ENCODE measurements at places on chromosomes 11 and 22. TPM values are rescaled to one million over a fixed set of nuclear protein-coding genes. Genes with fewer than 3 reads are reported as not detected.

RHBDD3 gene
- 14.1 TPM for total RNA-seq

DNA sequence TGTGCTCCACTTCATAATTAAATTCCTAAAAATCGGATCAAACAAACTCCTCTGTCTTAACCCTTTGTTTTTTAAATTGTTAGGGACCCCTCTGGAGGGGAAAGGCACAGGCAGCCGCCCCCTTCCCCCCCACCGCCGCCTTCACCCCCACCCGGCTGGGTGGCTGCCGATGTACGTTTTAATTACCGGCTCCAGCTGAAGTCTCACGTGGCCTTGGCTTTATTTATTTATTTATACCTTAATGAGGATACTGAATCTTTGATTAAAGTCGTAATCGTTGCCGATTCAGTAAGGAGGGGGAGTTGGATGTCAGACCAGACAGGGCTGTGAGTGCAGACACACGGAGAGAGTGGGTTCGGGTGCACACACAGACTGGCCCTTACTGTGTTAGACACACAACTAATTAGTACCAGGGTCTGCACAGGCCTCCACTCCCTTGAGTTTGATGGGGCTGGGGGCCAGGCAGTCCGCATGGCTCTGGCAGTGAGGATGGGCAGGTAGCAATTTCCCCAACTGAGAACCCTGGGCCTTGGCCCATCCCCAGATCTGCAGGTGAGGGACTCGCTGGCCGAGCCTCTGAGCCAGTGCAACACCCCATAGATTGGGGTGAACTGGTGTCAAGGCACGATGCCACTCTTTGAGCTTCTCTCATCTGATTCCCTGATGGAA, 51.3 kb upstream of the NNMT start:
- no peak for DNase-seq

DNA sequence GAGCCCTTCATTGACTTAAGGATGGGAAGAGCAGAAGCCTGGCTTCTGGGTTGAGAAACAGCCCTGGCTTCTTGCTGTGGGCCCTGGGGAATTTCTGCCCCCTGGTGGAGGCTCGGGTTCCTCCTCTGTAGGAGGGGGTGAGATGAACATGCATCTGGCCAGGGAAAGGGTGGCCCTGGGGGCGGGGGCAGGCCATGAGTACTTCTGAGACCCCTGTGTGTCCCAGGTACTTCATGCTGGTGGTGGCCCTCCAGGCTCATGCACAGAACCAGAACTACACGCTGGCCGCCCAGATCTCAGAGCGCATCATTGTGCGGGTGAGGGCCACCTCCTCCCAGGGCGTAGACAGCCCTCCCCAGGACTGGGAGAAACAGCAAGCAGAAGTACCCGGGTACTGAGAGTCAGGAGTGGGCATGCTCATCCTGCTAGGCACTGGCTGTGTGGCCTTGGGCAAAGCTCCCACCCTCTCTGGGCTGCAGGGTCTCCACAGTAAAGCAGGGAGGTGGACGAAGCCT, 15.8 kb downstream of the TMEM258 start:
- DNase-seq, result peak; percentile 62

SEPTIN5 gene
- total RNA-seq, result 14.8 TPM

GRCh38 chr22:22403771-22404170, 104.8 kb downstream of the ZNF280B start:
- DNase-seq, result no peak

TRIM48 gene
- total RNA-seq, result not detected

GRCh38 chr11:92302770-92303169, 78.2 kb downstream of the FAT3 start:
- no peak for DNase-seq

All from lung microvascular endothelial cell (primary cell).